ENCODE measurements at places on chromosomes 1 and 21.

DNA sequence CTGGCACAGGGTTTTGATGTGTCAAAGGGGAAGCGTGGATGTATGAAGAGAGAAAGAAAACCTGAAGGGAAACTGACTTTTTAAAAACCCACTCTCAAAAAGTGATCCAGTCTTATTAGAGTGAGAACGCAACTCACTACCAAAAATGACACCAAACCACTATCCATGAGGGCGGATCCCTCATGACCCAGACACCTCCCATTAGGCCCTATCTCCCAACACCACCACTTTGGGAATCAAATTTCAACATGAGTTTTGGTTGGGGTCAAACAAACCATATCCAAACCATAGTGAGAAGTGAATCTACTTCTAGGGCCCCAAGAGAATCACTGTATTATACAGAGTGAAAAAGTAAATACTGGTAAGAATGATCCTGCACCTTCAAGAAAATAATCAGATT lies 53.5 kb downstream of the FNBP1L start:
- no peak for DNase-seq

DNA sequence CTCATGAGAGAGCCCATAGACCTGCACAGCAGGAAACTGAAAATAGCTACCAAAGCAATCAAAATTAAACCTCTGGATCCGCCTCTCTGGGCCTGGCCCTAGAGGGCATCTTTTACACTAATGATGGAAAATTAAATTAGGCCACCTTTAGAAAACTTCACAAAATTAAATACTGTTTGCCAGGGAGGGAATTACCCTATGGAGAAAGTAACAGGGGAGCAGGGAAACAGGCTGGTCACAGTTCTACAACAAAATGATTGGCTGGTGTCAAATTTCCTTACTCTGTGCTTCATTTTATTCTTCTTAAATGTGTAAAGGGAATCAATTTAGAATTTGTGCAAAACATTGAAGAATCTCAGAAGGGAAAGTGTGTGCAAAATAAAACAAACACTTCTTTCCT lies 62.4 kb downstream of the SPATA46 start:
- DNase-seq: no peak

DNA sequence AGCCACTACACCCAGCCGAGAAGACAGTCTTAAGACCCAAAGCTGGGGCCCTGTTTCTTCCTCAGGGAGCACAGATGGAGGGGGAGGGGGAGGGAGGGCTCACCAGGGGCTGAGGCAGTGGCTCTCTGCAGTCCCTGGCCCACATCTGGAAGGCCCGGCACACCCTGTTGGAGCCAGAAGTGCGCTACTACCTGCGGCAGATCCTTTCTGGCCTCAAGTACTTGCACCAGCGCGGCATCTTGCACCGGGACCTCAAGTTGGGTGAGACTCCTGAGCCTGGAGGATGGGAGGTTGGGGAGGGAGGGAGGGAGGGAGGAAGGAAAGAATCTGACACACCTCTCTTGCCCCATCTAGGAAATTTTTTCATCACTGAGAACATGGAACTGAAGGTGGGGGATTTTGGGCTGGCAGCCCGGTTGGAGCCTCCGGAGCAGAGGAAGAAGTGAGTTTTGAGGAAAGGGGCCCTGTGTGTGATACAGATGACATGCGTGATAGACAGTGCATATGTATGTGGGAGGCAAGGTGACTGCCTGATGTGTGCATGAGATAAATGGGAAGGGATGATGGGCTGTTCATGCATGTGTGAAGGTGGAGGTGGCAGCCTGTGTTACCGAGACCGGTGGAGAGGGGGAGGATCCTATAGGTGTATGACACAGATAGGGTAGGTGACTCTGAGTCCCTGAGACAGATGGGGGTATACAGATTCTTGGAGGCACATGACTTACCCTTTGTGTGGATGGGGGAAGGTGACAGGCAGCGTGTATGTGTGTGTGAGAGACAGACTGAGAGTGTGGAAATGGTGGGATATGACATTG lies 1.5 kb downstream of the PLK3 start:
- DNase-seq: no peak

- no peak for DNase-seq
Measured at GRCh38 chr1:9289090-9289534, 3.6 kb upstream of the SPSB1 start.

DNA sequence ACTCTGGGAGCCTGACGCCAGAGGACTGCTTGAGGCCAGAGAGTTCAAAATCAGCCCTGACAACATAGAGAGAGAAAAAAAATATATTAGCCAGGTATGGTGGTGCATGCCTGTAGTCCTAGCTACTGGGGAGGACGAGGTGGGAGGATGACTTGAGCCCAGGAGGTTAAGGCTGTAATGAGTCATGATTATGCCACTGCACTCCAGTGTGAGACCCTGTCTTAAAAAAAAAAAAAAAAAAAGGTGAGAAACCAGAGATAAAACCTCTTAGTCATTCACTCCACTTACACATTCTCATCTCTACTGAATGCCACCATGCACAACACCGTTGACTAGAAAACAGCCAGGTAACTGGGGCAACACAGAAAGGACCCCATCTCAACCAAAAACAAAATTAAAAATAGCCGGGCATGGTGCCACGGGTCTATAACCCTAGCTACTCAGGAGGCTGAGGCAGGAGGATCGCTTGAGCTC lies 178.1 kb downstream of the SLC45A1 start:
- no peak for DNase-seq

DNA sequence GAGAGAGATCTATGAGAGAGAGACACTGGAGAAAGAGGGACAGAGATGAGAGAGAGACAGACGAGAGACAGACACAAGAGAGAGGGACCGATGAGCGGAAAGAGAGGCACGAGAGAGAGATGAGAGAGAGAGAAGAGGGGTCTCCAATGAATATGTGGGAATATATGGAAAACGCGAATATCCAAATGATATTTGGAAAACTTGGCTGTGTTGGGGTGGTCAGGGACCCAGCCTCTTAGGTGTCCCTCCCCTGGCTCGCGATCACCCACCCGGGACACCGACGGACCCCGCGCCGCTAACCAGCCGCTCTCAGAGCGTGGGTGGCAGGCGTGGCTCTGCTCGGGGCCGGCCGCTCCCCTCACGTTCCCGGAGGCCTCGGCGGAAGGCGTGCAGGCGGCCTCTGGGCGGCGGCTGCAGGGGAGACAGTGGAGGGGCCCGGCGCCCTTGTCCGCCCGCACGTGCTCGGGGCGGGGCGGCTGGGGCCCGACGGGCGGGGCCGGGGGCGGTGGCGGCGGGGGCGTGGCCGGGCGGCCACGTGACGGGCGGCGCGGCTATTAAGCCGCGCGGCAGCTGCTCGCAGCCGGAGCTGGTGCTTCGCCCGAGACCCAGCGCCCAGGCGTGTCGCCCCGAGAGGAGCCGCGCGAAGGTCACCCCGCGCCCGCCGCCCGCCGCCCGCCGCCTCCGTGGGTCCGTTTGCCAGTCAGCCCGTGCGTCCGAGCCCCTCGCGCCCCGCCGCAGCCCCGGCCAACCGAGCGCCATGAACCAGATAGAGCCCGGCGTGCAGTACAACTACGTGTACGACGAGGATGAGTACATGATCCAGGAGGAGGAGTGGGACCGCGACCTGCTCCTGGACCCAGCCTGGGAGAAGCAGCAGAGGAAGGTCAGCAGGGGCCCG lies at the start of gene ACTN2:
TSS of gene ACTN2 (plus strand) at position 583 of the 898 bp plus-strand sequence. CDS start at position 758, 175 bp downstream.
- DNase-seq: no peak

DNA sequence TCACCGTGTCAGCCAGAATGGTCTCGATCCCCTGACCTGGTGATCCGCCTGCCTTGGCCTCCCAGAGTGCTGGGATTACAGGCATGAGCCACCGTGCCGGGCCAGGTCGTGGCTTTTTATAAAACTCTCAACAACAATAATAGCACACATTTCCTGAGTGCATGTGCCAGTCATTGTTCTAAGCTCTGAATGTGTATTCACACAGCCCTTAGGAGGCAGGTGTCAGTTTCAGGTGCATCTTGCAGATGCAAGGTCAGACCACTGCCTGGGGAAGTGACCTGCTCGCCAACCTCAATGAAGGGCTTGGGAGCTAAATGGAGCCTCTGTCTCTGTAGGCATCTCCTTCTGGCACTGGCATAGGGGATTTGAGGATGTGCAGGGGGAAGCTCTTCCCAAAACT lies 1.6 kb upstream of the LEFTY2 start:
- no peak for DNase-seq

- no peak for DNase-seq
Measured at GRCh38 chr21:15682186-15682895, 47.4 kb upstream of the USP25 start.

DNA sequence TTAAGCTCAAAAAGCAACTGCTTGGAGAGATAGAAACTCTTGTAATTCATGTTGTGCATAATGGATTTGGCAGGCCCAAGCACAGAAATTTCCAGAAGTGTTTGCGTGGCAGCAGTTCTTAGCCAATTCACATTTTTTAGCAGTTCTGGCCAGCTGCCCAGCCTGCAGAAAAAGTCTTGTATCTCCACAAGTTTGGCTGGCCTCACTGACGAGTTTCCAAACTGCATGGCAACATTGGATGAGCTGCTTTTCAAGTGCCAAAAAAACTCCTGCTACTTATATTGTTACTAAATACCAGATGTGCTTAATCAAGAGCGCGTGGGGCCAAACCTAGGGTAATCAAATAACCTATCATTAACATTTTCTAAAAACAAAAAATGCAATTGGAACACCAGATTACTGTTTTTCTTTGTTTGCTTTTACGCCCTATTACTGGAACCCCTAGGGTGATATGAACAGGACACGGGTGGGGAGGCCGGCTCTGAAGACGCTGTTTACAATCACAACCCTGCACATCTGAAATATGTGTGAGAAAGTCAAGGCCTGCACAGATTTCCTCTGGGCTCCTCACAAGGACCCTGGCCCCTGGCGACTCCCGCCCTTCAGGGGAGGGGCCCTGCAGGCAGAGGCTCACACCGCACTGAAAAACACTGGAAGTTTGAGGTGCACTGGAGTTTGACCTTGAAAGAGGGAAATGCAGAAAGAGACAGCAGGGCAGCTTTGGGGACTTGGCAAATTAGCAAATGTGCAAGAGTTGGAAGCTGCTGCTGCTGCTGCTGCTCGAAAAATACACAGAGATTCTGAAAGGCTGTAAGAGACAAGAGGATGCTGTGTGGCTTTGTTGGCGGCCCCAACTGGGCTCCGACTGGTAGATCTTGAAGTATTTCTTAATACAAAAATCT lies 55.2 kb upstream of the TARBP1 start:
- DNase-seq: no peak

Measured in esophagus squamous epithelium (tissue), 5 donors.